ENCODE measurements at places on chromosomes 6 and 20.

GRCh38 chr6:156848123-156848522 lies 70.9 kb downstream of the ARID1B start:
- DNase-seq, result no peak

- no peak for DNase-seq
Measured at GRCh38 chr20:289693-290083, 862 bp downstream of the C20orf96 start.

DNA sequence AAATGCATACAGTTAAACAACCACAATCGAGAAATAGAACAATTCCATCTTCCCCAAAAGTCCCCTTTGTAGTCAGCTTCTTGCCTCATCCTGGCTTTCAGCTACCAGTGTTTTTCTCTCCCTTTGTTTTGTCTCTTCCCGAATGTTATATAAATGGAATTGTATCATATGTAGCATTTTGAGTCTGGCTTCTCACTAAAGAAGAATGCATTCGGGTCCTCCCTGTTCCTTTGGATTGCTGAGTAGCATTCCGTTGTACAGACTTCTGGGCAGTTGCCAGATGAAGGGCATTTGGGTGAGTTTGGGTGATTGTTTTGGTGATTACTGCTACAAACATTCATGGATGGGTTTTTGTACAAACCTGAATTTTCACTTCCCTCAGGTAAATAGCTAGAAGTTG lies 27.8 kb downstream of the PRPH2 start:
- no peak for DNase-seq

DNA sequence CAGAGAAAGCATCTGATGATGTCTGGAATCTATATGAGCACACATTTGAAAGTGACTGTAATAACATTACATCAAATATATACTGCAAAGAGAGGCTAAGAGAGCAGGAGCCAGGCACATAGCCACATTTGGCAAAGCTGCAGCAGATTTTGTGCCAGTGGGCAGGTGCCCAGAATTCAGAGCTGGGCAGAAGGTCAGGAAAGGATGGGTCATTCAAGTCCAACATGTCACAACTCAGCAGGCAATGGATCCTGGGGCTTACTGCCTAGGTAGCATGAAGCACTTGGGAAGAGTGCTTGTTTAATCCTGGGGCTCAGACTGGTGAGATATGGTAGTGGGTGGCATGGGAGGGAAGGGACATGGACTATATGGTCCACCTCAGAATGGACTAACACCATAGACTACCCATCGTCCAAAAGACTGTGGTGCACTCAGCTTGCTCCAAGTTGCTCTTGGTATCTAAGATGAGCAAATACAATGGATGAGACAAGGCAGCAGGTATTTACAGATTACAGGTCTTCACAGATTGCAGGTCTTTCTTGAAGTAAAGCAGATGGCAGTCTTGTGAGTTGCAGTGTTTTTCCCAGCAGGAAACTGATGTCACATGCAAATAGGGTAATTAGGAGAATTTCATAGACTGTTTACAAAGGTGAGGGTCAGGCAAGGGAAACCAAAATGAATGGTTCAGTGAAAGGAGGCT lies 31.2 kb upstream of the SHLD1 start:
- no peak for DNase-seq

GRCh38 chr6:44867571-44868334 lies 460.4 kb upstream of the RUNX2 start:
- no peak for DNase-seq

DNA sequence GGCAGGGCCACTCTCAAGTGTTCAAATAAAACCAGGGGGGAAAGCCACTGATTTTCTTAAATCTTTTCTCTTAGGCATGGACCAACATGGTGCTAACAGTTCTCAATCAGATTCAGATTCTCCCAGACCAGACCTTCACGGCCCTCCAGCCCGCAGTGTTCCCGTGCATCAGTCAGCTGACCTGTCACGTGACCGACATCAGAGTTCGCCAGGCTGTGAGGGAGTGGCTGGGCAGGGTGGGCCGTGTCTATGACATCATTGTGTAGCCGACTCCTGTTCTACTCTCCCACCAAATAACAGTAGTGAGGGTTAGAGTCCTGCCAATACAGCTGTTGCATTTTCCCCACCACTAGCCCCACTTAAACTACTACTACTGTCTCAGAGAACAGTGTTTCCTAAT lies 41.5 kb upstream of the SMIM28 start:
- DNase-seq, result no peak

- no peak for DNase-seq
Measured at GRCh38 chr6:27468334-27468733, 4.6 kb downstream of the ZNF184 start.

DNA sequence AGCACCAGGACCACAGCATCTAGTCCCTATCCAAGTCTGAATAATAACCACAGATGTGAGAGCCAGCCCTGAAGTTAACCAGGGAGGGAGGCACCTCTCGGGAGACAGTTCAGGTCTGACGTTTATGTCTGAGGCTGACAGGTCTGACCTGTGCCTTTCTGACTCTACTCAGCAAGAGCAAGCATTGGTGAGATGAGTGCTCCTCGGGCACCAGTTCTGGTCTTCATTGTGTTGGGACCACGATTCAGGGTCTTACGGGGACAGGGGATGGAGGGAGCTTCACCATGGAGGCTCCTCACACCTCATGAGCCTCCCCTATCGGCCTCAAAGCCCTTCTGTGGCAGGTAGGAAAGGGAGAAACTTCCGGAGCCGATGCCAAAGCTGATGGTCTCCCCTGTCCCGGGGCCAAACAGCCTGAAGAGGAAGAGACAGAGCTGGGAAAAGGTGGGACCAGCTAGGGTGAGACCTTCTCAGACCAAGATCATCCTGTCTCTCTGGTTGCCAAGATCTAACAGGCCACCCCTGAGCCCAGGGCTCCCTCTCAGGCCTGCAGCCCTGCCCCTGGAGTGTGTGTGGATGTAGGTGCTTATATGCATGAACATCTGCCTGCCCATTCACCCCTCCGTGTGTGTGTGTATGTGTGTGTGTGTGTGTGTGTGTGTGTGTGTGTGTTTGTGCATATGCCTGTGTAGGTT lies 170.5 kb downstream of the VEGFA start:
- no peak for DNase-seq

GRCh38 chr6:164398647-164399046 lies 910.8 kb downstream of the C6orf118 start:
- no peak for DNase-seq

DNA sequence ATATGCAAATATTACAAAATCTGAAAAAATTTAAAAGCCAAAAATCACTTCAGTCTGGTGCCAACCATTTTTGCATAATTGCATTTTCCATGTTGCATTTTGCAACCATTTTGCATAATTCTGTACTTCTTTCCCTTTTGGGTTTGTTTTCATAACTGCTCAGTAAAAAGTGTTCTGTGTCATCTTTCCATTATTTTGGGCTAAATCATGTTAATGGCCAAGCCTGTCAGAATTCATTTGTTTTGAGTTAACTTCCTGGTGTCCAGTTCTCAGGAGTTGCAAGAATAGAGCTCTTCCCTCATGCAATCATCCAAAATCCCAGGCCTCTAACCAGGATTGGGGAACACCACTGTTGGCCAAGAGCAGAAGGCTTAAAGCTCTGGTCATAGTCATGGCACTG lies 133.6 kb downstream of the MTHFD1L start:
- no peak for DNase-seq

DNA sequence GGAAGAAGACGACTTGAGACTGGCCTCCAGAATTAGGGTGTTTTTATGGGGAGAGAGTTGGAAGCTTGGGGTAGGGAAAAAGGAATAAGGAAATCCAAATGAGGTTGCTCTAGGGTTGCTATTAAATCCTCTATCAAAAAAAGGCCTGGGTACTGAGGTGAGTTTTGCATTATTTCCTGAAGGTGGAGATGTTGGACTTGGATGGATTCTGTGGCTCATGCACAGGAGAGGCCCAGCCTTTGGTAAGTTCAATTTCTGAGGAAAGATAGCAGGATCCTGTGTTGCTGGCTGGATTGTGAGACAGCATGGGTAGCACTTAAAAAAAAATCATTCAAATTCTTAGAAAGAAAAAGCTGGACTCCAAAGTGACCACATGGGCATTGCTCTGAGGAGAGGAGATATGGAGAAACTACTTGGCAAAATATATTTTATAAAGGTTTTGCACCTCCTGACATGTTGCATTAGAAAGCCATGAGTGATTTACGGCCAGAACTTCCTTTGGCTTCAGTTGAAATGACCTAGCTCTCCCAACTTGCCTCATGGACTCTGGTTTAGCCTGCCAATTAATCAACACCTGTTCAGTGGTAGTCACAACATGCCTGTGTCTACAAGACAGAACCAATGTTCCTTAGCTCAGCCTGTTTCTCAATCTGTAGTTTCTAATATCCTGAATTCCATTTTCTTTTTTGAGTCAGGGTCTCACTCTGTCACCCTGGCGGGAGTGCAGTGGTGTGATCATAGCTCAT lies 152.1 kb upstream of the RALGAPA2 start:
- no peak for DNase-seq

DNA sequence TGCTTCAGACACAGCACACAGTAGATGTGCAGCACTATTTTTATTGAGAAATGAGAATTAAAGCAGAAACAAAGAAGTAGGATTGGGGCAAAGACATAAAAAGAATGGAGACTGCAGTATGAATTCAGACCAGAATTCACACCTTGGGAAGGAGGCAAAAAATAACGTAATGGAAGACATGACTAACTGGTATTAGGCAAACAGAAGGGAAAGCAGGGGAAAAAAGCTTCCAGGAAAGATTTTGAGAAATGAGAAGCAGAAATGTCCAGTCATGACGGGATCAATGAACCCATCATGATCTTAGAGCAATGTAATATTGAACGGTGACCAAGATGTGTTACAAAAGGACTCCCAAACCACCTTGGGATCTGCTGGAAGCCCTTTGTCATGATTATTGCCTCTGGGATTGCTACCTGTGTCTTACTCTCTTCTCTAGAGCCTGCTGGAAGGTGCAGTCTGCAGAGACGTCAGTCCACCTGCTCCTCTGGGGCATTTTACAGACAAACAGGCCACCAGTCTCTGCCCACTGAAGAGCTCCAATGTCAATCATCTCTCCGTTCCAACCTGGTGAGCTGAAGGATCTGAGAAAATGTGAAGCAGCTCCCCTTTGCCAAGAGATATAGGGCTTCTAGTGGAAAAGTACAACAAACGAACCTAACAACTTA lies 8.7 kb downstream of the NUDT3 start:
- no peak for DNase-seq

DNA sequence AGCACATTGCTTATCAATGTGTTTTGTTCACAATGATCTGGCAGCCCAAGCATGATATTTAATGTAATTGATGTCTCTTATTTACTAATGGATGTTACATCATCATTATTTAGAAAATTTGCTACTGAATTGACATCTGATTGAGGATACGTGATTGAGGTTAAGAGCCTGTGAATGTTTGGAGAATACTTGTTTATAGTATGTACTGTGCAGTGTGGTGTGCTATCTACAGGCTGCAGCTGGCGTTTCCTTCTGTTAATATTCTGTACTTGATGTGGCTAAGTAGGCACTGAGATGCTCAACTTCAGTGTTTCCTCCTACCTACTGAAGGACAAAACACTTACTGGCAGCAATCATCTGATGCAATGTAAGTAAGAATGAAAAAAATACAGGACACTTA lies 709.6 kb upstream of the FLRT3 start:
- DNase-seq, result no peak

GRCh38 chr6:27474172-27474465 lies 1.2 kb upstream of the ZNF184 start:
- no peak for DNase-seq

DNA sequence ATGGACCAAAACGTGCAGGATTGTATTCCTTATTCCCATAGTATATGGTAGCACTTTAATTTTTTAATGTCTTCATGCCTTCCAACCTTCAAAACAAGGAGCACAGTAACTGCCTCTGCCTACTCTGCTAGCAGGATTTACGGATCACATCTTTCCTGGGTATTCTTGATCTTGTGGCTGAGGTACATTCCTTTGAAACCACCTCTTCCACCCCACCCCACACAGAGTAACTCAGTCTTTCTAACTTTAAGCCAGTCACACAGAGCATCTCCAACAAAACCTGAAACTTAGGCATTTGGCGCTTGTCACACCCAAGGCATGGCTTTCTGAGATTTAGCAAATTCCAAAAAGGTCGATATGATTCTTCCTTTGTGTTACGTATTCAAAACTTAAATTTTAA lies 2.3 kb upstream of the ID4 start:
- no peak for DNase-seq

GRCh38 chr20:59039233-59039632 lies 3.4 kb downstream of the PRELID3B start:
- no peak for DNase-seq

GRCh38 chr20:49420811-49421295 lies 61.6 kb downstream of the KCNB1 start:
- no peak for DNase-seq

DNA sequence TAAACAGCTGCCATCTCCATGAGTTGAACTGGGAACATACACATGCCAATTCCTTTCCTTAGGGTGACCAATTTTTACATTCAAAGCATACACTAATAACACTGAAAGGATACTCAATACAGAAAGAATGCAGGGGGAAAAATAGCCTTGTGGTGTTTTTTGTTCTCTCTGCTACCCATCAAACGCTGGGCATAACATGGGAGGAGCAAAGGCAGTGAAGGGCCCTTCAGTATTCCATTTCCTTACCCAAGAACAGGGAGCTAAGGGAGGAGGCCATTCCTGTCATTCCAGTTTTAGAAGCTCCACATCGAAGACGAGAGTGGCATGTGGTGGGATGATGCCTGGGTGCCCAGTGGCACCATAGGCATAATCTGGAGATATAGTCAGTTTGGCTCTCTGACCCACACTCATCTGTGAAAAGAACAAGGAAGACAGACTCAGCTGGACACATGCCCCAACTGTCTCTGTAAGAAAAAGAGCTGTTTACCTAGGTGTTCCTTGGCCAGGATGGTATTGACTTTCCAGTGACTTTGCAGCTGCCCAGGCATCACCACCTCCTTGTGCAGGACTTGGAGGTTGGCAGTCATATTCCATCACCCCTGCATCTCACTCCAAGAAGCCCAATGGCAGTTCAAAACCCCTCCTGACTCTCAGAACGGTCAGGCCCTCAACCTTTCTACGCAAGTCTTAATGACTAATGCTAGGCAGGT lies 20.9 kb downstream of the FKBP1A start:
- no peak for DNase-seq

DNA sequence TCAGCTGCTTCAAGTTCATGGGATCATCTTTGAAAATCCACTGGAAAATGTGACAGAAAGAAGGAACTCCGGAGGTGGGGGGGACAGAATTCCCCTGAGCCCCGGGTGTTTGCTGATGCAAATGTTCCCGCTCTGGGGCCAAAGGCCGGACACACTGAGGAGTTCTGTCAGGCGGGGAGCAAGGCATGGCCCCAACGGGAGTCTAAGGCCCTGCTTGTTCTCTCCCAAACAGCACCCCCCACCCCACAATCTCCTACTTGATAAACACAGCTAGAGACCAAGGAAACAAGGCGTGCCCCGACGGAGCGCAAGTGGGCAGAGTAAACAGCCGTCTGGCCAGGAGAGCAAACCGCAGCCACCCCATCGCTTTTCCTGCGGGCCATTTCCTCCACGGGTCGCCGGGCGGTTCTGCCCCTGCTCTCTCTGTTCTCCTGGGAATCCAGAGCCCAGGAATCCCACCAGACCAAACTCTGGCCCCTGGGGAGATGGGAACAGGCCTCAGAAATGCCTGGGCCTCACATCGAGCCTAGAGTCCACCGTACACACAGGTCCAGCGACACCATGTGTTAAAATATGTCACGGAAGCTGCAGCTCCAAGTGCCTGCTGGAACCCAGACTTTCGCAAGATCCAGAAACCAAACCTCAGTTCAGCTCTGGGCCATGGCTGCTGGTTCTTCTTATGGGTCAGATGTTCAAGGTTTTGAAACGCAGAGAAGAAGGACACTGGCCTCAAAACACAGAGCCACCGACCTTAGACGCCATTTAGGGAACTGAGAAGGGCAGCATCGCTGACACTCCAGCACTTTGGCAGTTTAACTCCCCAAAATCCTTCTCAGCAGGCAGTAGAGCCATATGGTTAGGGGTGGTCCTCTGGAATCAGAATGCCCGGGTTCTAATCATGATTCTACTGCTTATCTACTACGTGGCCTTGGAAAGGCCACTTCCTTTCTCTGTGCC lies 104.2 kb downstream of the PREX1 start:
- no peak for DNase-seq
